Stimulated activated CD8-positive, alpha-beta memory T cell treated with anti-CD3 and anti-CD28 coated beads, Interleukin-4, amount 100 ng/mL, for 1 hour (primary cell): ENCODE measurements at places on chromosomes 4 and X.

GRCh38 chr4:17065821-17066220 lies 167.4 kb upstream of the LDB2 start:
- no peak for DNase-seq

DNA sequence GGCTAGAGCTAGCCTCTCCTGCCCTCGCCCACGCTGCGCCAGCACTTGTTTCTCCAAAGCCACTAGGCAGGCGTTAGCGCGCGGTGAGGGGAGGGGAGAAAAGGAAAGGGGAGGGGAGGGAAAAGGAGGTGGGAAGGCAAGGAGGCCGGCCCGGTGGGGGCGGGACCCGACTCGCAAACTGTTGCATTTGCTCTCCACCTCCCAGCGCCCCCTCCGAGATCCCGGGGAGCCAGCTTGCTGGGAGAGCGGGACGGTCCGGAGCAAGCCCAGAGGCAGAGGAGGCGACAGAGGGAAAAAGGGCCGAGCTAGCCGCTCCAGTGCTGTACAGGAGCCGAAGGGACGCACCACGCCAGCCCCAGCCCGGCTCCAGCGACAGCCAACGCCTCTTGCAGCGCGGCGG lies at the start of gene AR:
Gene AR, plus strand, starts transcription at position 204 of the 400 bp plus-strand sequence. CDS start 1,126 bp downstream, outside the sequence.
- no peak for DNase-seq

DNA sequence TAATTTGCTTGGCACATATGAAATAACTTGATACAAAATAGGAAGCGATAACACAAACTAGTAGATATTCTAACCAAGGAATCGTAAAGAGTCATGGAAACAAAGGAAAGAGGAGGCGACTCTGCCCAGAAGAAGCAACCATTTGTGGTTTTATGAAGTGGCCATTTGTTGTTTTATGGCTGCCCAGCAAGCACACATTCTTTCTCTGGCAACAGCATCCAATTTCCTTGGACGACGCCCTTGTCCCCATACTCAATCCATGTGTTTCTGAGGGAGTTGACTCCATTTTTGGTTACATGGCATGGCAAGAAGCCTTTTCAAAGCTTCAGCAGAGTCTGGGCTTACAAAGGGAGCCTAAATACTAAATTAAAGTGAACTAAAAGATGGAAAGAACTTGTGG lies 295.1 kb downstream of the INPP4B start:
- DNase-seq: no peak

GRCh38 chrX:65034668-65035445 lies 58.6 kb upstream of the ZC4H2 start:
- peak; percentile 52 for DNase-seq

GRCh38 chrX:147322496-147322895 lies 508.0 kb upstream of the CXorf51A start:
- no peak for DNase-seq

DNA sequence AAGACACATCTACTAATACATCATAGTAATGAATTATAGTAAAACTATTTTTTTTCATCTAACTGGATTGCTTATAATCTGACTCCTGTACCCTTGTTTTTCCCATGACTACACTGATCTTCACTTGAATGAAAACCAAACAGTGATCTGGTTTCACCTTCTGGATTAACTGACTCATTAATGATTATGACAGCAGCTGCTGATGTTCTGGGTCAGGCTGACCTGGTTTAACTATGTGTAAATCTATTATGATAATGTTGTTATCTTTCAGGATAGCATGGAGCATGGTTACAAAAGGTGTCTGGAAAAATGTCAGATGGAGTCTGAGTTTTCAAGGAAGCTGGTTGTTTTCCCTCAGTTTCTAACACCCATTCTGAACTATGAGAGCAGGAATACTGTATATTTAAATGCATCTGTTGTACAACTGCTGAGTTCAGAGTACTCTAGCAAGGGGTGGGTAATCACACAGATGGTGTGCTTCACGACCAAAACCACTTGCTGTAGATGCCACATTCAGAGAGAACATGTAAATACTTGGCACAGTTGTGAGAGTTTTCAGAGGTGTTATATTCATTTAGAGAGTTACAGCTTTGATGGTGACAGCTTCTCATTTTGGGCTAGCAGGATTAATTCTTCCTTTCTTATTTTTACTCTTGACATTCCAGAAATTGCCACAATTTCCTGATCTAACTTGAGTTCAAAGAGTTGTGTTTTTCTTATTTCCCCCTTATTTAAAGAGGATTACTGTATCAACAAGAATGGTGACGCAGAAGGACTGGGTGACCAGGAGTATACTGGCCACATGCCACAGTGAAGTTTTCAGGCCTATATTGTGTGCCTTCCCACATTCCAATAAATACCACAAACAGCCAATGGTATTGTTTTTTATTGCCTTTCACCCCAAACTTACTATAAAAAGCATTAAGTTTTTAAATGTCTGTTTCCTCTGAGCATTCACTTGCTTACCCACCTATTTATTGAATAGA lies 249.7 kb upstream of the TET2 start:
- no peak for DNase-seq

GRCh38 chrX:34341258-34341657 lies 209.1 kb upstream of the FAM47A start:
- DNase-seq: no peak

DNA sequence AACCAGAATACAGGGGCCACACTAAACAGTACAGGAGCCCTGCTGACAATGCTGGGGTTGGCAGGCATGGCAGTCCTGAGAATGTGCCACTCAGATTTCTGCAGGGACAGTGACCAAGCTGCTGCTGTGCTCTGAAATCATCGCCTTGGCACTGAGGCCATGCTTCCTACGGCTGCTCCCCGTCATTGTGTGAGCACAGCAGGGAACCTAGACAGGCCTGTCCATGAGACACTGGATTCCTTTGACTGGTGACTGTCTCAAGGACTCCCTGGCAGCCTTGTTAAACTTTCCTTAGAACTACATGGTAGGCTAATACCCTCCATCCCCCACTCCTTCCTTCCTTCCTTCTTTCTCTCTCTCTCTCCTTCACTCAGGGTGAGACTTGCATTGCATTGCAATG lies 111.4 kb downstream of the LUZP4 start:
- no peak for DNase-seq

DNA sequence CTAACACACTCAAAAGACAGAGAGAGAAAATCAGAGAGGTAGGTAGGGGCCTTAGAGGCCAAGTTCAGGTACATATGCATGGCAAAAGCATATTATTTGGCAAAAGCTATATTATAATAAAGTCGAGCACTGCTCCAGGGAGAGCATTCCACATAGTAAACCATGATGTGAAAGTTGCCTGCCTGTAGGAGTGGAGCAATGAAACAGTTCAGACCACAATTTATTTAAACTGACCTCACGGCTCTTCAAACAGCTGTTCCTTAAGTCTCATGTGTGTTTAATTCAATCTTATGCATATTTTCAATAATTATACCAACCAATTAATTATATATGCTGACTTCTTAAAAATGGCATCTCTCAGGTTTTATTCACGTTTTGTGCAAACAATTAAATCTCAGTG lies 3.3 kb downstream of the RFC1 start:
- DNase-seq: no peak

DNA sequence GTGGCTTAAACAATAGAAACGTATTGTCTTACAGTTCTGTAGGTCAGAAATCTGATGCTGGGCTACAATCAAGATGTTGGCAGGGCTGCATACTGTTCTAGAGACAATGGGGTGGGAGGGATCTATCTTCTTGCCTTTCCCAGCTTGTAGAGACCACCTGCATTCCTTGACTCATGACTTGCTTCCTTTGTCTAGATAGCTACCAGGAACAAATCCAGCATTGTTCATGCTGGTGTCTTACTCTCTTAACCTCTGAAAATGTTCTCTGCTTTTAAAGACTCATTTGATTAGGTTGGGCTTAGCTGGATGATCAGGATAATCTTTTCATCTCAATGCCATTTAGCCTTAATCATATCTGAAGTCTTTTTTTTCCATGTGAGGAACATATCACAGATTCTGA lies 169.0 kb downstream of the ZNF330 start:
- no peak for DNase-seq

- no peak for DNase-seq
Observed at GRCh38 chr4:37685161-37685822, 884 bp downstream of the RELL1 start.

DNA sequence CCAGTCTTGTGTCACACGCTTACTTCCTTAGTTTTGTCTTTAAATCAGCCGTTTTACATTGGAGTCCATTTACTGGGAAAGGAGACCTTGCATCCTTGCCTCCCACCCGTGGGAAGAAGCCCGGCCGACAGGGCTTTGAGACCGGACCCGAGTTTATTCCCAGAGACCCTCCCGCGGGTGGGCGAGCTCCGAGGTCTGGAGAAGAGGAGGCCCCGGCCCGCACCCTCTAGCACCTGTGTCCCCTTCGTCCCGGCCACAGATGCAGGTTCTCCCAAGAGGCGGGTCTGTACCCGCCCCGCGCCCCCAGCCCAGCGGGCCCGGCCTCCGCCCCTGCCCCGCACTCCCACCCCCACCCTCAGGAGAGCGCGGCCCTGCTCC lies 3.8 kb upstream of the SLC26A1 start:
- no peak for DNase-seq

- DNase-seq: no peak
Observed at GRCh38 chr4:139629436-139630125, 36.0 kb upstream of the MGST2 start.

GRCh38 chr4:2497931-2498330 lies 29.0 kb downstream of the RNF4 start:
- DNase-seq: no peak

DNA sequence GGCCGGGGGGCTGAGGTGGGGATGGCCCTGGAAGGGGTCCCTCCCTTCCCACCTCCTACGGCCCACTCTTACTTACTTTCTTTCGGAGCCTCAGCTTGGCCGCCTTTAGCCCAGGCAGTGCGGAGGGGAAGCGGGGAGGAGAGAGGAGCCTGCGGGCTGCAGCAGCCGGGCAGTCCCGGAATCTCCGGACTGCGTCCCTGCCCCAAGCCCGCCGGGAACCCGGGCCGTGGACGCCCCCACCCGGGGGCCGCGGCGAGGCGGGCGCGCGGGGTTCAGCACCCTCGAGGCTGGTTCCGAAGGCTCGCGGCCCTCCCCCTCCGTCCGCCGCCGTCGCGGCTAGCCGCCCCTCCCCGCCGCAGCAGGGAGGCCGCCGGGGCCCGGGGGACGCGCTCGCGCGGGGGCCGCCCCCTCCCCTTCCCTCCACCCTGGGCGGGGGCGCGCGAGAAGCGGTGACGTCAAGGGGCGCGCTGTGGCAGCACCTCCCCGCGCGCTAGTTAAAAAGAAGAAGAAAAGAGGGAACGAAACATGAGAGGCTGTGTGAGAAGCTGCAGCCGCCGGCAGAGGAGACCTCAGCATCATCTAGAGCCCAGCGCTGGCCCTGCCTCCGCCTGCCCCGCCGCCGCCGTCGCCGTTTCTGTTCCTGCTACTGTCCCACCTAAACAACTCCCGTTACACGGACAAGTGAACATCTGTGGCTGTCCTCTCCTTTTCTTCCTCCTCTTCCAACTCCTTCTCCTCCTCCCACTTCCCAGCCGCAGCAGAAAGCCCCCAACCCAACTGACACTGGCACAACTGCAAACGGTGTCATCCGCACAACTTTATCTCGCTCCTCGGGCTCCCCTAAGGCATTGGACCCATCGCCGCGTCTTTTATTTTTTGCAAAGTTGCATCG lies at the start of gene HHIP:
Gene HHIP, plus strand, starts transcription at position 526 of the 892 bp plus-strand sequence. CDS start 520 bp downstream, outside the sequence.
- DNase-seq: no peak

- DNase-seq: no peak
Observed at GRCh38 chr4:533318-534100, 34.5 kb downstream of the PIGG start.

DNA sequence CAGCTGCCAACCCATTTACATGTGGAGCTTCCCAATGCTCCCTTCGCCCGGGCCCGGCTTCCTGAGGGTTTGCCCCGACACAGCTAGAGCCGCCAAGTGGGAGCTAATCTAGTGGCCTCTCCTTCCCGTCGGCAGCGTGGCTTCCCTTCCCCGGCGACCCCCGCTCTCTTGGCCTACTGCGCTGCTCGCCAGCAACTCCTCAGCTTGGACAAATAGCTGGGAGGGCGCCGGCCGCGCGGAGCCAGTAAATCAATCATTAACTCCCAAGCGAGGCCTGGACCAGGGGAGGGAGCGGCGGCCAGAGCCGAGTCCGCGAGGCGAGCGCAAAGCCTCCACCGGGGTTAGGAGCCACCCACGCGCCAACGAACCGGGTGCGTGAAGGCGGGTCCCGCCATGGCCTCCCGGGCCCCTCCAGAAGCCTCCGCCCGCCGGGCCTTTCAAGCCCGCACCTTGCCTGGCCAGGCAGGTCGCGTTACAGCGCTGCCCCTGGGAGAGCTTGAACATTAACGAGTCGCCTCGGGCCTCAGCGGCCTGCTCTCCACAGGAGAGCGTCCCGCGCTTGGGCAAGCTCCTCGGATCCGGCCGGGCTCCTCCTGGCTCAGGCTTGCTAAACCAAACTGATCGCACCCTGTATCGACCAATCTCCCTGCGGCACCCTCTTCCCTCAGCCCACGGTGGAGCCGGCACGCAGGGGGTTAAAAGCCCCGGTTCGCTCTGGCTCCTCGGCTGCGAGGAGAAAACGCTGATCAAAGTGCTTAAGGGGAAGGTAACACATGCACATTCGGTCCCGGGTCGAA lies 10.6 kb upstream of the BCOR start:
- DNase-seq: no peak

GRCh38 chr4:145609481-145610427 lies 9.4 kb upstream of the MMAA start:
- DNase-seq: no peak

GRCh38 chr4:80062527-80062926 lies 10.5 kb downstream of the ANTXR2 start:
- no peak for DNase-seq

- DNase-seq: no peak
Observed at GRCh38 chrX:10882484-10882883, 228.6 kb upstream of the HCCS start.

GRCh38 chrX:111411557-111411956 lies 435 bp downstream of the DCX start:
- no peak for DNase-seq

GRCh38 chr4:108795733-108796132 lies 32.9 kb upstream of the ETNPPL start:
- no peak for DNase-seq

GRCh38 chr4:53132132-53132891 lies 233.5 kb downstream of the SCFD2 start:
- DNase-seq: no peak

DNA sequence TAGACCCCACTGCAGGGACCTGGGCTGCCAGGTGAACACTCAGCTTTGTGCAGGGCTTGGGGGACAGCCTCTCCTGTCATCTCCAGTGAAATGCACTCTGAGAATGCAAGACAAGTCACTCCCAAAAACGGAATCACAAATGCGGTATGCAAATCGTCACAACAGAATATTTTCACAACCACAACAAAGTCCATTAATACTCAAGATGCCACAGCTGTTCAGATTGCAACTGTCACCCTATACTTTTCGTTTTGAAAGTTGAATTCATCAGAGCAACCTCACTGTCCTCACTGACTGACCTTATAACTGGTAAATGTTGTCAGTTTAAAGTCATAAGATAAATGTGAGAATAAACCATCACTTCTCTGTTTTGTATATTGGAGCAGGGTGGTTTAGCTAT lies 16.6 kb downstream of the JAKMIP1 start:
- no peak for DNase-seq

GRCh38 chr4:26931966-26932365 lies 71.3 kb downstream of the STIM2 start:
- no peak for DNase-seq
